Activated CD4-positive, alpha-beta T cell treated with anti-CD3 and anti-CD28 coated beads, Interleukin-2, amount 50 U/mL, for 16 hours (primary cell): ENCODE measurements at places on chromosomes 1 and 21.

DNA sequence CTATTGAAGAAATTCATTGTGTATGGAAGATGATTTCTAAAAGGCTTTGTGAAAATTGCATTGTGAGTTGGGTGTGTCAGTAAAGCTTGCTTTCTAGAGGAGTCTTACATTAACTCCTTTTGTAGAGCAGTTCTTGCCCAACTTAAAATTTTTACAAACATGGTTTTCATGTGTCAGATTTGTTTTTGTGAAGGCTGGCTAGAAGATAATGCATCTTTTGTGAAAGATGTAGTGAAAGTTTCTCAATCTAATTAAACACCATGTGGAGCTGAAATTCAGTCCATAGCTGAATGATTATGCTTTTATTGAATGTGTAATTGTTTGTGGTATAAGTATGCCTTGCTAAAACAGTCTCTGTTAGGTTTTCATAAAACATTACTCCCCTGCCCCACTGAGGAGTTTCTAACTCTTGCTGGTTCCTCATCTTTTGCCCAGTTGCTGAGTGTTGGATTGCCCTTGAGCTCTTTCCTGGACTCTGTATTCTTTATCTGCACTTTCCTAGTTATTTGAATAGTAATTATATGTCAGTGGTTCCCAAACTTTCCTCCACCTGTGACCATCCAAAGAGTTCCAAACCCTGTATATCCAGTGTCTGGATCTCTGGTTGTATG, 38.0 kb downstream of the KCTD3 start:
- DNase-seq, result no peak

GRCh38 chr1:60572378-60572777, 498.8 kb upstream of the C1orf87 start:
- no peak for DNase-seq

GRCh38 chr1:168287237-168287664, 6.6 kb downstream of the TBX19 start:
- peak; percentile 44 for DNase-seq

- DNase-seq, result no peak
Measured at GRCh38 chr1:32878637-32879041, 7.7 kb upstream of the HPCA start.

GRCh38 chr1:75797606-75798216, 1.0 kb downstream of the MSH4 start:
- DNase-seq, result no peak

DNA sequence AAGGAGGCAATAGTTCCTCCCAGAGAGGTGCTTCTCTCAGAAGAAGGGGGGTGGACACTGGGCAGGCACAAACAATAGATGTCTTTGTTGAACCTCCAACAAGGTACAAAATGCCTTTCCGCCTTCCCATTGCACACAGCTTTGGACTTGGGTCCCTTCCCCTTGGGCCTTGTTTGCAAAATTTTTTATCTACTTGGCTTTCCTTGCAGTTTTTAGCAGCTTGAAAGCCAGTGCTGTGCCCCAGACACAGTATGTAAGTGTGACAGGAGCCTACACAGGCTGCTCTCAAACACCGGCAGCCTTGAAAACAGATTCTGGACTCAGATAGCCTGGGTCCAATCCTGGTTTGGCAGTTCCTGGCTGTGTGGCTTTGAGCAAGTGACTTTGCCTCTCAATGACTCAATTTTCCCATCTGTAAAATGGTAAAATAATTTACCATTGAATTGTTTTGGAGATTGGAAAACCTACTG, 43.0 kb downstream of the ELAPOR1 start:
- no peak for DNase-seq

- no peak for DNase-seq
Measured at GRCh38 chr1:95504321-95504720, 270.3 kb downstream of the RWDD3 start.

GRCh38 chr1:168386949-168387586, 106.4 kb downstream of the TBX19 start:
- peak; percentile 55 for DNase-seq

GRCh38 chr1:111217183-111217910, 10.2 kb upstream of the CHI3L2 start:
- peak; percentile 76 for DNase-seq

- DNase-seq, result no peak
Measured at GRCh38 chr1:241208910-241209379, 148.1 kb downstream of the RGS7 start.

- peak; percentile 51 for DNase-seq
Measured at GRCh38 chr1:61851849-61852669, 109.8 kb downstream of the PATJ start.

- no peak for DNase-seq
Measured at GRCh38 chr1:53125623-53126360, 16.6 kb downstream of the SLC1A7 start.

DNA sequence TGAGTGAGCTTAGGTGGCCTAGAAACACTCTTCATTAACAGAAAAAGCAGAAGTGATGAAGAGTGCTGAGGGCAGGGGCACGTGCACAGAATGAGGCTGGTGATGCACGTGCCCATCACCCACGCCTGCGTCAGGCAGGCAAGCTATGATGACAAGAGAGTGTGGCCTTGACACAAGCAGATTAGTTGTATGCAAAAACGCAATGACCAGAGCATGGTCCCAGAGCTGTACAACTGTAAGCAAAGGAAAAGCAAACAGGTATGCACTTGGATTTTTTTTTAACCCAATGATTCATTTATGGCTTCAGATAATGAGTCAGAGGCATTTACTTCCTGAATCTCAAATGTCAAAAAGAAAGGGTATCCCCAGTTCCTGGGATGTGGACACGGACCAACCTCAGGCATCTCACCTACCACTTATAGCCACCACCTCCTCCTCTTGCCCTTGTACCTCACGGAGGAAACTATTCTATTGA, 9.1 kb upstream of the TMEM61 start:
- DNase-seq, result peak; percentile 41

DNA sequence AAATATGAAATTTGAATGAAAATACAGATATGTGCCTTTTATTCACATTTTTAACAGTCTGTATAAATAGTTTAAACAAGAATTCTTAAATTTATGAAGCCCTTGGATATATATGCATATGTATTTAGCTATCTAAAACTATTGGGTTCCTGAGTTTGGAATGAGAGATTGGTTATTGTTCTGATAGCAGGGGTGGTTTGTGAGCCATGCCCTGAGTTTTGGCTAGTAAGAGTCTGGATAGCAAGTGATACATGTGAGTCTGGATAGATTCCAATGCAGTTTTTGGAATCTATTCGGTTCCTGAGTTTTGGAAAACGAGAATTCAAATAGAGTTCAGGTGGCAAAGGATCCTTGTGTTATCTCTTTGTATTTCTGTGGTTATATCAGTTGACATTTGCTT, 2.8 kb downstream of the MAN1A2 start:
- no peak for DNase-seq

DNA sequence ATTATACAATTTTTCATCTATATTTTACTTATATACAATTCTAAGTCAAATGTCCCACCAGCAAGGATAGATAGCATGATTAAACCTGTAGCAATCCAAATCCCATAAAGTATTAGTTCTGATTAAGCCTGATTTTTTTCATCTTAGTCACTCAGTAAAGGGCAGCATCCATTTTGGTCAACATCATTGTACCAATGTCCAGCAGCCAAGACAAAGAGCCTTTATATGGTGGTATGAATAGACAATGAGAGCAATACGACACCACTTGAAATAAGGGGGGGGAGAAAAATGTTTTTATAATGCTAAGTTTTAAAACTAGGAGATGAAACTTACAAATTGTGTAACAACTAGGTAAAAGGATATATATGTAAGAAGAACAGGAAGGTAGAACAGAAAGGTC, 7.4 kb downstream of the ZNF644 start:
- DNase-seq, result no peak

- no peak for DNase-seq
Measured at GRCh38 chr1:101147381-101147780, 89.4 kb upstream of the S1PR1 start.

DNA sequence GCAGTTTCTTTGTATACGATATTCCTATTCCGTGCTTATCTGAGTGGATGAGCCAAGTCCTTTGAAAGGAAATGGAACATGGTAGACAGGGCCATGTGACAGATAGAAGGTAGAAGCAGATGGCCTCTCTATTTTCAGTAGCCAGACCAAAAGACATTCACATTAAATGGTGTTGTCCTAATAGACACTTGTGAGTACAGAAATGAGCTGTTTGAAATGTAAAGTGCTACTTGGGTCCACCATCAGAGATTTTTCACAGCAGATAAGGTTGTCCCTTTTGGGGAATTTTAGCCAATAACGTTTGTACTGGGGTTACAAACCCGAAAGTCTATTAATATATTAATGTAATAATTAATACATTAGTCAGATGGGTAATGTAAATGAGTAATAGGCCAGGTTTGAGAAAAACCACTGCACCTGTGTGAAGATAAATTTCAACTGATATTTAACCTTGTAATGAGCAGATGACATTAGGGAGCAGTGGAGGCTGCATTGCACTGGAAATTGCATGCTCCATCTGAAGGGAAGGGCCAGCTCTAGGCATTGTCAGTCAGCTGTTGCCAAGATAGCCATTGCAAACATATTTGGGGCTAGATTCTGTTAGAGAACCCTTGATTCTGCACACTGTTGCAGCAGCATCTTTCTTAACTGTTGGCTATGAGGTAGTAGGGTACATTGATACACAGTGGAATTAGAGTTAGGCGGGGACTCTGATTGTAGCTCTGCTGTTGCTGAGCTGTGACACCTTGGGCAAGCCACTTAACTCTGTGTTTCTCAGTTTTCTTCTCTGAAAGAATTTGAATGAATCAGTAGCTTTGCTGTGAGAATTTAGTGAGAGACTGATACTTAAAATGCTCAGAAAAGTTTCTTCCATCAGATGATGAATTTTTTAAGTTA, 43.8 kb downstream of the FGGY start:
- DNase-seq, result no peak

DNA sequence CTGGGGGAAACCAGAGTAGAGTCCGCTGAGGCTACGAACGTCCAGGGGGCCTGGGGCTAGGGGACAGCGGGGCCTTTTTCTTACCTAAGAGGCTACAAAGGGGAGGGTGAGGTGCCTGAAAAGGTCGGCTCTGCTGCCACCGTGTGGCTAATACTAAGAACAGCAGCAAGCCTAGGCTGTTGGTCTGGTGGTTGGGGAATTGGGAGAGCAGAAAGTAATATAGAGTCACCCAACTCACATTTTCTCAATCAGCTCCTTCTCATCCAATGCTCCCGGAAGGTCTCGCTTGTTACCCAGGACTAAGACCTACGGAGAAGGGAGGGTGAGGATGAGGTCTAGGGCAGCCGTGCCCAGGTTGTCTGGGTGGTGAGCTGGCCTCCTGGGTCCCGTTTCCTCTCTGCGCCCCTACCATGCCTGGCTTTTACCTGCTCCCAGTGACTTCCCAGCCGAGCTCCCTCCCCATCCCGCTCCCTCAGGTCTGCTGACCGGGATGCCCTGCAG, 9.3 kb downstream of the ARL8A start:
- peak; percentile 61 for DNase-seq

DNA sequence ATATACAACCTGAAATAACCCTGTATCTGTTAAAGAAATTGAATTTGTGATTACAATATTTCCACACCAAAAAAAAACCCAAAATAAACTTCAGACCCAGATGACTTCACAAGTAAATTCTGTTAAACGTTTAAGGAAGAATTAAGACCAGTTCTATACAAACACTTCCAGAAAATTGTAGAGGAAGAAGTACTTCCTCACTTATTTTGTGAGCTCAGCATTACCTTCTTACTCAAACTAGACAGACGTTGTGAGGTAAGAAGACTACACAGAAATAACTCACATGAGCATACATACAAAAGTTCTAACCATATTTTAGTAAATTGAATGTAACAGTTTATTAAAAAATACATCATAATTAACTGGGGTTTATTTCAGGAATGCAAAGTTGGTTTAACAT, 18.8 kb downstream of the RALGPS2 start:
- no peak for DNase-seq

- DNase-seq, result no peak
Measured at GRCh38 chr21:41447356-41447755, 21.3 kb downstream of the MX1 start.

DNA sequence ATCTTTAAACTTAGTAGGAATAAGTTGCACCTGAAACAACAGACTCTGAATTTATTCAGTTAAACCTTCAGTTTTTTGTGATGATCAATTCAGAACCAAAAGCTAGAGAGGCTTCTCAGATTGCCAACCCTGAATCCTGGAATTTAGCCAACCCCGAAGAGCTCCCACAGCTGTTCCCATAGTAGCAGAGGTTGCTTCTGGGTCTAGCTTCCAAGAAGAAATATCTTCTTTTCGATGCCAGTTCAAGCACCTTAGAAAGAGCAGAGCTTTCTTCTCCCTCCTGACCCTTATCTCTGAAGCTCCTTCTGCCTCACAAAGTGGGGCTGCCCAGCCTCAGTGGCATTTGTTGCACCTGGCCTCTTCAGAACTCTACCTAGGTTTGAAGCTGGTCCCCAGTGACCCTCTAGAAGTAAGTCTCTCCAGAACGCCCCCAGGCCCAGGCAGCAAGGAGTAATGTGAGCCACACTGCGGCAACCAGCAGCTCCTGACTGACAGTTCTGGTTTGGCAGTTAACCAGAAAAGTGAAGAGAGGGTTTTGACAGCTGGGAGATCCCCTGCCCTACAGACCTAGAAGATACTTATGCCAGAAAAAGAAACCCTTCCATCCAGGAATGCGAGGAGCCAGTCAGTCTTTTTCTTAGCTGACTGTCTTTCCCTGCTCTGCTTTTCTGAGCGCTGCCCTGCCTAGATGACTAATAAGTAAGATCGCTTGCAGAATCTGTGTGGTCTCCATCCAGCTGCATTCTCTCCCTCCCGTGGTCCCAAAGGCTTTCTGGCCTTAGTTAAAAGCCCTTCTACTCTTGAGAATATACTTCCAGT, 165.9 kb downstream of the ADGRL4 start:
- no peak for DNase-seq

DNA sequence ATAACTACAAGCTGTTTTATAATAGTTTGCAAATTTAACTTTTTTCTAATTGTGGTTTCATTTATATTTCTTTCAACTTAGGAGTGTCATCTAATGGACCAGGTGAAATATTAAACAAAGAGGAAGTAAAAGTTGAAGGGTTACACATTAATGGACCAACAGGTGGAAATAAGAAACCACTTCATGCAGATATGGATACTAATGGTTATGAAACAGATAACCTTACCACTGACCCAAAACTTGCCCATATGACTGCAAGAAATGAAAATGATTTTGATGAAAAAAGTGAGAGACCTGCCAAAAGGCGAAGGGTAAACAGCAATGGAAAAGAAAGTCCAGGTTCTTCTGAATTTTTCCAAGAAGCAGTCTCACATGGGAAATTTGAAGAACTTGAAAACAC, 59.7 kb downstream of the MIER1 start:
- DNase-seq, result peak; percentile 11

DNA sequence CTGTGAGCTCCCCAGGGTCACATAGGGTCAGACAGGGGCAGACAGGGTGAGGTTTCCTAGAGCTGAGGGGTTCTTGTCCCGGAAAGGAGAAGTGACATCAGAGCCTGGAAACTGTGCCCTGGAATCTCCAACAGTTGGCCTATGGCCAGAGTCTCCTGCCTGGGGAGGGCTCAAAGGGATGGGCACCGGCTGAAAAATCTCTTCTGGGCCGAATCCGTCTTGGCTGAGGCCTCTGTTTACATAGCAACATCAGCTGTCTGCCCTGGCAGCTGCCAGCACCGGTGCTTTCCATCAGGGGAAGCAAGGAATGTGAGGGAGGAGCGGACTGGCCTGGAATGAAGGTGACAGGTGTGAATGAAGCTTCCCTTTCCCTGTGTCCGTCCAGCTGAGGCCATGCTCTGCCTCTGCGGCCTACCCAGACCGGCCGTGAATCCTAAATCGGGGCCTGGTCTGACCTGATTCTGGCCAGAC, 30.7 kb downstream of the VASH2 start:
- DNase-seq, result no peak

GRCh38 chr1:145877923-145878486, 7.7 kb downstream of the ANKRD35 start:
- no peak for DNase-seq
